ENCODE measurements at places on chromosomes 11 and 22. TPM values are rescaled to one million over a fixed set of nuclear protein-coding genes. Genes with fewer than 3 reads are reported as not detected.

The TRIM49 gene
- total RNA-seq: not detected

The SGSM1 gene
- not detected for total RNA-seq

The MCHR1 gene
- total RNA-seq: not detected

The KCNK4 gene
- total RNA-seq: not detected

The DCHS1 gene
- total RNA-seq: 5.4 TPM

The ATF4 gene
- total RNA-seq: 345 TPM

The DEPDC7 gene
- 4.8 TPM for total RNA-seq

The HEPN1 gene
- total RNA-seq: not detected

The APOL5 gene
- total RNA-seq: not detected

The MUC15 gene
- not detected for total RNA-seq

The SLC25A18 gene
- total RNA-seq: 0.16 TPM

The CHRM1 gene
- total RNA-seq: 1.3 TPM

The ROBO4 gene
- total RNA-seq: 13.7 TPM

The MFRP gene
- total RNA-seq: not detected

The SCT gene
- not detected for total RNA-seq

The SLC25A45 gene
- 1.9 TPM for total RNA-seq

The HBG2 gene
- total RNA-seq: not detected

The ZDHHC8 gene
- total RNA-seq: 9.6 TPM

The FAT3 gene
- total RNA-seq: not detected

The ESAM gene
- total RNA-seq: not detected

The OOSP3 gene
- total RNA-seq: not detected

The SCUBE2 gene
- total RNA-seq: not detected

The UPB1 gene
- total RNA-seq: not detected

The DEFB131B gene
- not detected for total RNA-seq

The CCDC89 gene
- not detected for total RNA-seq

The ATG16L2 gene
- 5.1 TPM for total RNA-seq

The EMID1 gene
- 1.4 TPM for total RNA-seq

The DAGLA gene
- 1.4 TPM for total RNA-seq

The PGM2L1 gene
- 0.39 TPM for total RNA-seq

The TNRC6B gene
- 4.2 TPM for total RNA-seq

The RIBC2 gene
- total RNA-seq: 0.56 TPM

The CCDC134 gene
- total RNA-seq: 2.7 TPM

The MPEG1 gene
- total RNA-seq: not detected

The RPUSD4 gene
- total RNA-seq: 18.8 TPM

The PCSK7 gene
- 24.9 TPM for total RNA-seq

The MOV10L1 gene
- not detected for total RNA-seq

The C22orf31 gene
- total RNA-seq: not detected

The EHD1 gene
- 62.9 TPM for total RNA-seq

The TRPM5 gene
- total RNA-seq: not detected

The ENTHD1 gene
- not detected for total RNA-seq

The BCO2 gene
- total RNA-seq: 1.1 TPM

The SPTY2D1 gene
- 15.3 TPM for total RNA-seq

The PIK3C2A gene
- total RNA-seq: 21.7 TPM

The OR52I2 gene
- not detected for total RNA-seq

The OR2AG2 gene
- not detected for total RNA-seq

The PHF21B gene
- total RNA-seq: not detected

The TBX10 gene
- total RNA-seq: not detected

Measured in MG63 (cell line).